ENCODE measurements at places on chromosomes 3 and 15.

GRCh38 chr3:155859859-155860258 lies 5.6 kb upstream of the SLC33A1 start:
- no peak for DNase-seq

GRCh38 chr3:187994221-187995042 lies 159.5 kb upstream of the LPP start:
- no peak for DNase-seq

DNA sequence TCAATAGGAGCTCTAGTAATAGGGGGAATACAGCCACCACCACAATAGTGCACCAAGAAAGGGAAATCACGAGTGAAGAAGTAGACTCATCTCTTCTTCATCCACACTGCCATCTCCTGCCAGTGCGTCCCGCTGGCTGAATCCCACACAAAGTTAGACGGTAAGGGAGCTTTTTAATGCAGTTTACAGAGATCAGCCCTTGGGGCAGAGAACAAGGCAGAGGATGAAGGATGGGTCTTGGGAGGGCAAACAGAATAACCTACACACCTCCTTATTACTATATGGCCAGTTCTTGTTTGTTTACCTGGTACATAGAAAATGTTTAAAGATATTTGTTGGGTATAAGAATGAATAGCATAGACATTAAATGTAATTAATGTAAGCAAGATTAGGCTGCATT lies 11.0 kb upstream of the DPH6 start:
- no peak for DNase-seq

GRCh38 chr3:11619461-11619860 lies 24.3 kb downstream of the VGLL4 start:
- no peak for DNase-seq

- no peak for DNase-seq
Measured at GRCh38 chr15:51846066-51846462, 16.6 kb downstream of the TMOD3 start.

GRCh38 chr15:71530116-71530515 lies 280.2 kb upstream of the NR2E3 start:
- no peak for DNase-seq

DNA sequence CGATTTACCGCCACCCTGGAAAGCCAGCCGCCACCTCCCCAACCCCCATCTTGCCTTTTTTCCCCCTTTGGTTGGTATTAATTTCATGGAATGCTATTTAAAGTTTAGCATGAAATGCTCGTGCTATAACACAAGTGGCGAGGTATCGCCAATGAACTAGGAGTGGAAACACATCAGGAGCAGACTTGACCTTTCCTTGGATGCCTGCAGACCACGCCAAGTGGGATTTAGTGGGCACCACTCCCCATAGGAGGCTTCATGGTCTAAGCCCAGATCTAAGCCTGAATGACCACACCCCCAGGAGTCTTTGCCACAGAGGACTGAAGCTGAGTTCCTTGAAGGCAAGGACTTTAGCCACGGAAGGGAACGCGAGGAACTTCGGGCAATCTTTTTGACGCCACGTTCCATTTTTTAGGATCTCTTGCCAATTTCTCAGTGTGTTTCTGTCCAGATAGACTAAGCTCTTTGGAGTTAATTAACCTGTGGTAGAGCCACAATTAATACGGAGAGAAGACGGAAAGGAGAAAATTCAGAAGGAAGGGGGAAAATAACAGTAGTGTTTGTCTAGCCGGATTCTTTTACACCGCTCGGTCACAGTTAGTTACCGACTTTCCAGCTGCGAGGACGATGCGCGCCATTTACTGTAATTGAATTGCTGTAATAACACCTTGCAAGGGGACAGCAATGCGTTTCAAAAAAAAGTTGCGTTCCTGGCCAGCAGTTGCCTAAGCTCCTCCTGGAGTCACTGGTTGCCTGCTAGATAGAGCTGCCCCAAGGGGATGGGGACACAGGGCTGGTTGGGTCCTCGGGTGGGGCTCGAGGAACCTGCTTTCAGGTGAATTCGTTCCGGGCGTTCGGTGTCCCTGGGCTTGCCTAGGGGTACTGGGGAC lies 37.1 kb downstream of the NR2F2 start:
- DNase-seq: no peak

GRCh38 chr15:84142888-84143337 lies 92.7 kb upstream of the GOLGA6L4 start:
- DNase-seq: peak; percentile 39

DNA sequence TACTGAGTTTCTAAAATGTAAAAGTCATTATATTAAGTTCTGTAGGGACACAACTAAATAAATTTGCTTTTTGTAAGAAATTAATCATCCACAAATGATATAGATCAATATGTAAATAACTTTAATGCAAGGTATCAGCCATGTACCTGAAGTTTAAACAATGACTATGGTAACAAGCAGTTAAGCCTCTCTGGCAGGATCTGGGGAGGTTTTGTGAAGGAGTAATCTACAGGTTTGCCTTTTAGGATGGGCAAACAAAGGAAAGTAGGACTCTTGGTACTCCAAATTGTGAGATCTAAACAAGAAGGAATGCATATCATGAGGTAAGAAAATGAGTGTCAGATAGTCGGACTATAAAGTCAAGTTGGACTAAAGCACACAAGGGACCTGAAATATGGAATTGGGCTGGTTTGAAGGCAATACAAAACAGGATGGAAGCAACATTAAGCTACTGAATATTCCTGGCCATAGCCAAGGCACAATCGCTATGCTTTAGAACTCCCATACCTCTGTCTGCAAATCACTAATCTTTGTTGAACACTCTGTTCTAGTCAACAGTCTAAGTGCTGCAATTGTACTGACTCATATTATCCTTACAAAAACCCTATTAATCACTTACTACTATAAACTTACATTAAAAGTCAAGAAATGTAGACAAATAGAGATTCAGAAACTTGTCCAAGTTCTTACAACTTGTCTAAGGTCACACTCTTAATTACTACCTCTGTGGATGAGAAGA lies 412.8 kb downstream of the DIPK2A start:
- DNase-seq: no peak

DNA sequence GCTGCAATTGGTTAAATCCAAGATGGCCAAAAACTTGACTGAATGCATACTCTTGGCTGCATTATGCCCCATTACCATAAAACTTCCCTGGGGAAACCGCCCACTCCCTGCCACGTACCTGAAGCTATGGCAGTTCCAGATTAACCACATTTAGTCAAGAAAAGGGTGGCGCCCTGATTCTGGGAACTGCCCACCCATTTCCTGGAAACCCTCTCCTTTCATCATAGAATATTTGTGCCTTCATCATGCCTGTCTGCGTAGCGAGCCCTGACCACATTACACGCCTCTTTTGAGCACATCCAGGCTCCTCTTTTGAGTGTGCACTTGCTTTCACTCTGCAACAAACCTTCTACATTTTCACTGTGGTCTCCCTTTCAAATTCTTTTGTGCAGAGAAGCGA lies 5.2 kb downstream of the LINS1 start:
- DNase-seq: peak; percentile 8

DNA sequence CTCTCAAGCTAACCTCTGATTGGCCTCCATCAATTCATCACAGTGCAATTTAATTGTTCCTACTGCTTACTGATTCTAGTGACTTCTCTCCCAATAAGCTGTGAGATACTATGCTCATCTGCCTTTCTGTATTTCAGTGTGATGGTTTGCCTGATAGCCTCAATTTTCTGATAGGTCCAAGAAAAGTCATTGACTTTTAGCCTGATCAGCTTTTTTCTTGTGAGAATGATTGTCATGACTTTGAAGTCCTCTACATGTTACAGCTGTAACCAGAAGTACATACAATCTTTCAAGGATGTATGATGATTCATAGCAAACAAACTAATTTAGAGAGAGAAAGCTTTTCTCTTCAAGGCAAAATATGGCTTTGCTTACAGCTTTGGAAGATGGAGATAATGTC lies 463.8 kb upstream of the CNTN3 start:
- no peak for DNase-seq

GRCh38 chr3:51937014-51937413 lies 4.7 kb downstream of the RRP9 start:
- no peak for DNase-seq

DNA sequence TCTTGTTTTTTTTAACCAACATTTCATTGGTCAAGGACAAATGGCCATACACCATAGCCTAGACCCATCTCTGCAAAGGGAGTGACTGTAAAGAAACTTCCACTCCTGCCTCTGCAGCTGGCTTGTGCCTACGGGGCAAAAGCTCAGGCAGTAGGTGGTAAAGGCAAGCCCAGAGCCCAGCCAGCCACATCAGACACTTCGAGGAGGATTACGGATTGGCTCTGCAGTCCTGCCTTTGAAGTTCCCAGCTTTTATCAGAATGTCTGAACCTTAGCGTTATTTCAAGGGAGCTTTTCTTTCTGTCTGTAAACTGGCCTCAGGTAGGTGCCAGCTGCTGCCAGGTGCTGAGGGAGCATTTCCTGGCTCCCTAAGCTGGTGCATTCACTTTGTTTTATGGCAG lies 15.6 kb downstream of the ZNF710 start:
- no peak for DNase-seq

DNA sequence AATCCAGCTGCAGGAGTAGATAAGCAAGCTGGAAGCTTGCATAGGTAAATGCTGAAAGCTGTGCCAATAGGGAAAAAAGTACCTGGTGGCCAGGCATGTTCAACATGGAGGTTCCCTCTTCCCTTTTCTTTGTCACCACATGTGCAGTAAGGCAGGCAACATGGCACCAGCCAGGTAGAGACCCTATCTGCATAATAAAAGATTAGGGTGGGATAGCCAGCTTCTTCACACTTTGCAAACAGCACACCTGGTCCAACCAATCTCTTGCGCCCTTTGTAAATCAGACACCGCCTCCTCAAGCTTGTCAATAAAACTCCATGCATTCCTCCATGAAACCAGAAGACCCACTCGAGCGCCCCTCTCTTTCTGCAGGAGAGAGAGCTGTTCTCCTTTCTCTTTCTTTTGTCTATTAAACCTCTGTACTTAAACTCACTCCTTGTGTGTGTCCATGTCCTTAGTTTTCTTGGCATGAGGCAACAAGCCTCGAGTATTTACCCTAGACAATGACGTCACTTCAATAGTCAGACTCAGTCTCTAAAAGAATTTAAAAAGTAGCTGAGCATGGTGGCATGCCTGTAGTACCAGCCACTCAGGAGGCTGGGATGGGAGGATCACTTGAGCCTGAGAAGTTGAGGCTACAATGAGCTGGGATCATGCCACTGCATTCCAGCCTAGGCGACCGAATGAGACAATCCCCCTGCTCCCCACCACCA lies 256.3 kb downstream of the SCAPER start:
- no peak for DNase-seq

- no peak for DNase-seq
Measured at GRCh38 chr3:10357095-10357494, 36.2 kb upstream of the SEC13 start.

- no peak for DNase-seq
Measured at GRCh38 chr3:111585217-111585616, 9.9 kb downstream of the ZBED2 start.

- DNase-seq: no peak
Measured at GRCh38 chr3:105960381-105960780, 91.6 kb upstream of the CBLB start.

- DNase-seq: no peak
Measured at GRCh38 chr3:168847291-168847883, 751.7 kb upstream of the GOLIM4 start.

- no peak for DNase-seq
Measured at GRCh38 chr3:85303156-85303555, 344.4 kb downstream of the CADM2 start.

GRCh38 chr15:48540756-48541155 lies 104.8 kb downstream of the FBN1 start:
- DNase-seq: no peak

DNA sequence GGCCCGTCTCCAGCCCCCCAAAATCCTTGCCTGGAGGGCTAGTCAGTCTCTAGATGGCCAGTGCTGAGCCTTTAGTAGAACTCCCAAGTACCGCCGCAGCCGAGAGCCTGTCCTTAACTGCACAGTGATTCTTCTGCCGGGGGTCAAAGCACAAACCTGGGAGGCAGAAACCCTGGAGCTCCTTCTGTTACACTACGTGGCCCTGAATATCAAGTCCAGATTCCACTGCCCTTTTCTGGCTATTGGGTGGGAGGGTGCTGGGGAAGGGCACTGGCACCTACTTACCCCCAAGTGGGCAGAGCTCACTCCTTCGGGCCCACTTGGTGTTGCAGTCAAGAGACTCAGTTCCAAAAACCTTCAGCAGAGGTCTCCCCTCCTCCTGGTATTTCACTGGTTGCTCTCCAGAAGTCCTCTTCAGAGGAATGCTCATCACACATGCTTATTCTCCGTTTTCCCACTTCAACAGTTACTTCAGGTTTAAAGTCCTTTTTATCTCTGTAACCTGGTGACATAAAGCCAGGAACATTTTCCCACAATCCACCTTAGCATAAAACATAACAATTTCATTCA lies 10.8 kb downstream of the PDHB start:
- DNase-seq: no peak

- no peak for DNase-seq
Measured at GRCh38 chr3:30448450-30449289, 157.7 kb upstream of the TGFBR2 start.

- no peak for DNase-seq
Measured at GRCh38 chr3:71893122-71893521, 108.2 kb upstream of the PROK2 start.

DNA sequence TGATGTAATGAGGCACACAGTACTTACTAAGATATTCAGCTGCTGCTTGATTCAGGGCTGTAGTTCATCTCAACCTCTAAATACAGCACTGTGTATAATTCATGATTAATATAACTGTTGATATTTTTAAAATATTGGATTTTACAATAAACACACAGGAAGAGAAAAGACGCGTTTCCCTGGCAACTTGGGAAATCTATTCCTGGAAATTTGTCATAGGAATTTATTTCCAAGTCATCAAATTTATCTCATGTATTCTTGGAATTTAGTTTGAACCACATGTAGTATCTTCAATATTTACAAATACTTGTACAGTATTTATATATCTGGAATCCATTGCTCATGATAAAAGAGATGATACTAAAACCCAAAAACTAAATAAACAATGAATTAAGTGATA lies 30.6 kb downstream of the EPHA3 start:
- DNase-seq: no peak

GRCh38 chr3:113629584-113630421 lies 66.6 kb downstream of the USF3 start:
- DNase-seq: no peak

DNA sequence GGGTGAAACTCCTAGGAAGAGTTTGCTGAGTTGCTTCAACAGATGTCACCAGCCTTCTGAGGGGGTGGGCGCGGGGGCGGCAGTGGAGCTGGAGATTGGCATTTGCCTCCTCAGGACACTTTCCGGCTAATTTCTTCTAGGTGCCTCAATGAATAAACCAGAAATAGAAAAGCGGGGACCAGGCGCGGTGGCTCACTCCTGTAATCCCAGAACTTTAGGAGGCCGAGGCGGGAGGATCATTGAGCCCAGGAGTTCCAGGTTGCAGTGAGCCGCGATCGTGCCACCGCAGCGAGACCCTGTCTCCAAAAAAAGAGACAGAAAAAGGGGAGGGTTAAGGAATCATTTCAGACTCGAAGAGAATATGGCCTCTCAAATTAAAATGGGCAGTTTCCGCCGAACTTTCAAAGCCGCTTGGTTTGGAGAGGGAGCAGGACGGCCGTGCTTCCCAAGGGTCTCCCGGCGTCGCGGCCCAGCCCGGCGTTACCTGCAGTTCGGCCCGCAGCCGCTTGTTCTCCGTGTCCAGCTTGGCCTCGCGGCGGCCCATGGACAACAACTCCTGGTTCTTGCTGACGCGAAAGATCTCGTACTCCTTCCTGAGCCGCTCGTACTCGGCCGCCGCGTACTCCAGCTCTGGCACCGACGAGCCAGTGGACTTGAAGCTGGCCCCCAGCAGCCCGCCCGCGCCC lies 587 bp downstream of the NPHP3 start:
- peak; percentile 1 for DNase-seq

- DNase-seq: no peak
Measured at GRCh38 chr15:67834581-67835296, 5.1 kb downstream of the RNU6-1 start.

- DNase-seq: no peak
Measured at GRCh38 chr15:57609805-57610529, 18.3 kb downstream of the MYZAP start.
